ENCODE measurements at places on chromosomes 7 and 10.

DNA sequence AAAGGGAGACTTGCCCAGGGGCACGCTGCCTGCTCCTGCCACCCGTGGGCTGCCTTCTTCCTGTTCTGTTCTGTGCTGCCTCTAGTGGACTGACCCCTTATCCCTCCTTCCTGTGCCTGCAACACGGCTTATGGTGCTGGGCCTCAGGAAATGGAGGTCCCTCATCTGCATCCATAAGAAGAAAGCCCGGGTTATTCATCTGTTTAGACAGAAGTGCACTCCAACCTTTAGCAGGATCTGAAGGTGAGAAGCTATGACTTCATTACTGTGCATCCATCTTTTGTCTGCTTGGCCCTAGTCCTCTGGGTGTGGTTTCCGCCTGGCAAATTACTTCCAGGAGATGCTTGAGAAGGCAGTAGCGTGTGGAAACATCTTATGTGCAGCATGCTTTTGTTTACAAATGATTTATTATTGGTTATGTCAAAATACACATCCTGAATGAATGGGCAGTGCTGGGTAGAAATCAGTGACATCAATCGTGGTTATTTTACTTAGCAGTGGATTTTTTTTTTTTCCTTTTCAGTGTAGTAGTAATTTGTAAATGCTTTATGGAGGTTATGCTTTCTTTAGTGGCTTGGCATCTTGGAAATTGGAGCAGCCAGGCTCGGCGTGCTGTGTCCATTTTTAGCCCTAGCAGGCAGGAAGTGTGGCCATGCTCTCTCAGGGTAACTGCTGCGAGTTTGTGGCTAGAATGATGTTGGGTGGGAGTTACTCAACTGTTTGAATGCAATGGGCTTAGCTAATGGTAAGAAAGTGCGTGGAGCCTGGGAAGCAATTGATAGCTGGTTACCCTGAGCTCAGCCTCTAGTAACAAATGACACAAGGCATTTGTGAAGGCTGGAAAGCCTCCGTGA is 12.7 kb downstream of the PTPRE start:
- no peak for DNase-seq

GRCh38 chr7:17120756-17121155 is 177.7 kb upstream of the AHR start:
- DNase-seq: no peak

GRCh38 chr10:120516426-120516825 is 59.4 kb downstream of the PLPP4 start:
- no peak for DNase-seq

GRCh38 chr7:82289152-82289535 is 154.4 kb downstream of the CACNA2D1 start:
- DNase-seq: no peak

DNA sequence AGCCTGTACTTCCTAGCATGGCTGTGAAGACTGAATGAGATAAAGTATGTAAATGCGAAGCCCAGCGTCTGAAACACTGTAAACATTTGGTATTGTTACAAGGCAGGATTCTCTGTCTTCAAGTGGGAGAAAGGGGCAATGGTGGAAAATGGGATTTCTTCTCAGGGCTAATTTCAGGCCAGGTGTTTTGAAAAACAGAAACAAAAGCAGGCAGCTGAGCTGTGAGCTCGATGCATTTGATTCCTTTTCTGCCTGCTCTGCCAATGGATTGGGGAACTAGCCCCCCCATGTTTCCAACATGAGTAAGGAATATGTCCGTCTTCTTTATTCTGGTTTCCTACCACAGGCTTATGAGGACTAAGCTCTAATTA is 732.1 kb upstream of the AUTS2 start:
- no peak for DNase-seq

GRCh38 chr10:89421018-89421476 is 6.7 kb downstream of the IFIT5 start:
- DNase-seq: no peak

- DNase-seq: no peak
These were observed 22.4 kb upstream of the TBRG4 start for GRCh38 chr7:45133877-45134276.

Data from activated CD4-positive, alpha-beta T cell treated with anti-CD3 and anti-CD28 coated beads, Interleukin-2, amount 50 U/mL, for 4 hours (primary cell).